LNCaP clone FGC (cell line): ENCODE measurements at places on chromosomes 12 and 14.

DNA sequence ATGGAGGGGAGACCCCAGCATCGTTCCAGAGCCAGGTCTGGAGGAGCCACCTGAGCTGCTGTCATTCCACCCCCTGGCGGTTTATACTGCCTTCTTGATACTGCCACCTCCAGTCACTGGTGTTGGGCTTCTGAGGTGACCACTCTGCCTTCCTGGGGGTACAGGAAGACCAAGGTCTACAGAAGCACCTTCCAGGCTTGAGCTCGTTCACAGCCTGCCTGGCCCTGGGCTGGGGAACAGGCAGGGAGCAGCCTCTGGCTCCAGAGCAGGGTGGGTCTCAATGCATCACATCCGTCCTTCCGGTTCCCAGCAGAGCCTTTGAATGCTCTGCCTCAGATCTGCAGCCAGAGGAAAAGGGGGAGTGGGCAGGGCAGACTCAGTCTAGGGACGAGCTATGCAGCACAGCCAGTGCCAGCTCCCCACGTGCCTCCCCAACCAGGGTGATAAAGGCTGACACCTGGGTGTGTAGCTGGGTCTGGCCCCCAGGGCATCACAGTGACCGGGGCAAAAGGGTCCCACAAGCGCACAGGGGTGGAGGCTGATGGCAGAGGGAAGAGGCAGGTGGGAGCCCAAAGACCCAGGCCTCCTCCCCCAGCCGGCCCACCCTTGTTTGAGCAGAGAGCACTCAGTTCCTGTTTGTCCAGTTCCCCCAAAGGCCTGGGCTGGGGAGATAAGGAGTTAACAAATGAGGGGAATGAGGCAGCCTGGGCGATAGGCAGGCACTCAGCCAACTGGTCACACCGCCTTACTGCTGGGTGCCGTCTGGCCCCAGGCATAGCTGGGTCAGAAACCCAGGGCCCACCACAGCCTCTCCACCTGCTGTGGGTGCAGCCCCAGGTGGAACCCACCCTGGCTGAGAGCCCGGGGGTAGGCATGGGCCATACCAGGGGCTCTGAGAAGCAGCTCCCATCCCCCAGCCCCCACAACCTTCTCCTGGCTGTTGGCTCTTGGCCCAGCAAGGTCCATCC, 17.1 kb downstream of the DEGS2 start:
- no peak for DNase-seq

- DNase-seq = no peak
These were observed 228.6 kb downstream of the DPF3 start for GRCh38 chr14:72665259-72665658.

DNA sequence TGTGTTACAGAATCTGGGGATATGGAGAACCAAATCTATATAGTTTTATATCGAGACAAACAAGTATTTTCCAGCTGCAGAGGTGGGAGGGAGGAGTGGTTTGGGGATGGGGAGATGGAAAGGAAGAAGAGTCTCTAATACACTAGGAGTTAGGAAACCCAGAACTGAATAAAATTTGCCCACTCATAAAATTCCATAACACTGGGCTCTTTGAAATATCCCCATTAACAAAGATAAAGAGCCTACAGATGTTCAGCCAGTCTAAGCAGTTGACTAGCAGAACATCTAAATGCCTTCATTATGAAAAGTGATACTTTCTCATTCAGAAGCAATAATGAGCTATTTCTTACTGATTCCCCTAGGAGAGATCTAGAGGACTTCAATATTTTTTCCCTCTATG, 151.7 kb upstream of the GZMB start:
- no peak for DNase-seq

- DNase-seq = no peak
These were observed 13.6 kb downstream of the BCL11B start for GRCh38 chr14:99258341-99258861.

DNA sequence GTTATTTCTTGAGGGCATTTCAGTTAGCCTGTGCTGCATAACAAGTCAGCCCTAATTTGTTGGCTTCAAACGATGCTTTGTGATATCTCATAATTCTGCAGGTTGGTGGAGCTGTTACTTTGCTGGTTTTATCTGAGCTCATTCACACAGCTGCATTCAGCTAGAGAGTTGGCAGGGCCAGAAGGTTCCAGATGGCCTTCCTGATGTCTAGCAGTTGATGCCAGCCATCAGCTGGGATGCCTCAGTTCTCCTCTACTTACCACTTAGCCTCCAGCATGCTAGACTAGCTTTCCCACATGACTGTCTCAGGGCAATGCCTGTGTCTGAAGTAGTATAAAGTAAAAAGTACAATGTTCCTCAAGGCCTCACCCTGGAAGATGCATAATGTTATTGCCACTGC, 130.6 kb downstream of the SLC35F4 start:
- DNase-seq = no peak

GRCh38 chr14:60637479-60638315, 11.6 kb downstream of the SIX1 start:
- no peak for DNase-seq

GRCh38 chr12:71469258-71469750, 29.7 kb downstream of the LGR5 start:
- no peak for DNase-seq

DNA sequence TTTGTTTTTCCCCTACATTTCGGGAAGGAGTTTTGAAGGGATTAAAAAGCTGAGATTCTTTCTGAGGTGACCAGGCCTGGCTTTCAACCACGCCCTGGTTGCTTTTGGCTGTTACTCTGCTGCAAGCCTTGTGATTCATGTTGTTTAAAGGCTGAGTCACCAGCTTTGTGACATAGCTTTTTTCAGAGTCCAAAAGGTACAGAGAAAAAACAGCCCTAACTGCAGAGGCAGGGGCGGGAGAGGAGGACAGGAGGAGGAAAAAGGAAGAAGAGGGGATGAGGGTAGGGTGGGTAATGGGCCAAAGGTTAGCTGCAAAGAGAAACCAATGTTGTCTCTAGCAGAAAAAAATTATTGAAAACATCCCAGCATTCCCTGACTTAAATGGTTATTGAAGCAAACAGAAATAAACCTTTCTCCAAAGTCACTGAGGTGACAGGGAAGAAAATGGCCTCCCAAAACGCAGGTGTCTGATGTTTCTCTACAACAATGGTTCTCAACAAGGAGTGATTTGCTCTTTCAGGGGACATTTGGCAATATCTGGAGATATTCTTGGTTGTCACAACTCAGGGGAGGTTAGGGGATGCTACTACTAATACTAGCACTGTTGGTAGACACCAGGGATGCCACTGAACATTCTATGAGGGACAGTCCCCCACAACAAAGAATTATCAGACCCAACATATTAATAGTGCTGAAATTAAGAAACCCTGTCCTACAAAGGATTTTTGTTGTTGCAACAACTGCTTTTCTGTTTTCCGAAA, 2.1 kb upstream of the UBC start:
- peak; percentile 83 for DNase-seq

- DNase-seq = no peak
These were observed 196.1 kb upstream of the CDKN3 start for GRCh38 chr14:54200726-54201125.

DNA sequence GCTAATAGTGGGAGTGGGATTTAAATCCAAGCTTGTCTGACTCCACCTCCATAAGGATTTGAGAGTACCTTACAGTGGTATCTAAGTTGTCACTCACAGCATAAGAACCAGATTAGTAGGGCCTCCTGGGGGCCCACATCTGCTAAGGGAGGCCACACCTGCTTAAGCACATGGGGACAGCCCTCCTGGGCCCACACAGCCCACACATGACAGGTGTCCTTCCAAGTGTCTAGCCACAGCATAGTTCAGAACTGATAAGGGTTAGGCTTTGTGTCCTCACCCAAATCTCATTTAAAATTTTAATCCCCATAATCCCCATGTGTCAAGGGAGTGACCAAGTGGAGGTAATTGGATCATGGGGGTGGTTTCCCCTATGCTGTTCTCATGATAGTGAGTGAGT, 186.0 kb upstream of the HMGA2 start:
- no peak for DNase-seq

DNA sequence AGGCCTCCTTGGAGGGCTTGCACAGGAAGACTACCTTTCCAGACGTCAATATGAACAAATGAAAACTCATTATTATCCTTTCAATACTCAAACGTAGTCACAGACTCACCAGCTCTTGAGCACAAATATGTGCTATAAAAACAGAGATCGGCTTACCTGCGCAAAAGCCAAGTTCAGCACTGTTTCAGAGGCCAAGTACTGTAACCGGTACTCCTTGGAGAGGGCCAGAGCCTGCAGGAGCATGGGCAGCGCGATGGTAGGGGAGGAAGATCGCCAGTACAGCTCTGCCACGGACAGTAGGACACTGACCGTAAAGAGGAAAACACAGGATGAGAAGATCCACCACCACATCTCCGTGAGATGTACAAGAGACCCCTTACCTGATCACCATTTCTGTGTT, 21.6 kb upstream of the CAMKK2 start:
- no peak for DNase-seq

DNA sequence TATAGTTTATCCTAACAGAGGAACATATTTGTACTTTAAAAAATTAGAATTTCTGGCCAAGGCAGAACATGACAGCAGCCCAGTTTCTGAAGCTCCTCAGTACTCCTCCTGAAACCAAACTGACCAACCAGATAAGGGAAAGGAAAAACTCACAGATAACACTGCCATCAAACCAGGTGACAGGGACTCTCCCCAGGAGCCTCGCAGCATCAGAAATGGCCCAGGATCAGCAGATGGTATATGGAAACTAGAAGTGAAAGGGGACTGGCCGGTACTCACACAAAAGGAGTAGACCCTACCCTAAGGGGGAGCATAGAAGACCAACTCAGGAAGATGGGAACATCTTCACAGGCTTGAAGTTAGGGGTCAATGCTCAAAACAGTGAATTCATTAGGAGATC, 22.0 kb downstream of the GALC start:
- DNase-seq = no peak

GRCh38 chr12:34186492-34186891, 164.2 kb downstream of the ALG10 start:
- DNase-seq = no peak
